Fibroblast of the aortic adventitia (primary cell): ENCODE measurements at places on chromosomes 7 and 10. TPM values are rescaled to one million over a fixed set of nuclear protein-coding genes. Genes with fewer than 3 reads are reported as not detected.

DNA sequence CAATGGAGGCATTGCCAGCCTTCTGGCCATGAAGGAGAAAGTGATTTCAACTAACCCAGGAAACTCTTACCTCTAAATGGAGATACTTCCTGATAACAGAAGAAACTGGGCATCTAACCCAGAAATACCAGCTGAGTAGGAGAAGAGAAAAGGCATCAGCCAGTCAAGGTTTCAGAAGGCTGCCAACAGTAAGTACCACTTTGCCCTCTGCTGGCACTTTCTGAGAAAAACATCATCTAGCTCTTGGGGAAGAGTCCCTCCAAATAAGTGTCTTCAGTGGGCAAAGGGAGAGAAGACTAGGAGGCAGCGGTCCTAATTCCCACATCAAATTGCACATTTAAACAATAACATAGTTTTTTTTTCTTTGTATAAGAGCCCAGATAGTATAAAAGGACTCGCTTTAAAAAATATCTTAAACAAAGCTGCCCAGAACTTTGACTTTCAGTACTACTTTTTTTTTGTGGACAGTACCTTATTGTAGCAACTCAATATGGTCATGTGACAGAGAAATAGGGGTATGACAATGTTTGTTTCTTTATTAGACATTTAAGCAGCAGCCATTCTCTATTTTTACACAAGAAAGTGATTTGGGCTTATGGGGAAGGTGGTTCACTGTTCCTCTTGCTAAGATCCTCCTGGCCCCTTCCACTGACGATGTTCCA lies 157.3 kb downstream of the CTTNBP2 start:
- peak; percentile 77 for DNase-seq

DNA sequence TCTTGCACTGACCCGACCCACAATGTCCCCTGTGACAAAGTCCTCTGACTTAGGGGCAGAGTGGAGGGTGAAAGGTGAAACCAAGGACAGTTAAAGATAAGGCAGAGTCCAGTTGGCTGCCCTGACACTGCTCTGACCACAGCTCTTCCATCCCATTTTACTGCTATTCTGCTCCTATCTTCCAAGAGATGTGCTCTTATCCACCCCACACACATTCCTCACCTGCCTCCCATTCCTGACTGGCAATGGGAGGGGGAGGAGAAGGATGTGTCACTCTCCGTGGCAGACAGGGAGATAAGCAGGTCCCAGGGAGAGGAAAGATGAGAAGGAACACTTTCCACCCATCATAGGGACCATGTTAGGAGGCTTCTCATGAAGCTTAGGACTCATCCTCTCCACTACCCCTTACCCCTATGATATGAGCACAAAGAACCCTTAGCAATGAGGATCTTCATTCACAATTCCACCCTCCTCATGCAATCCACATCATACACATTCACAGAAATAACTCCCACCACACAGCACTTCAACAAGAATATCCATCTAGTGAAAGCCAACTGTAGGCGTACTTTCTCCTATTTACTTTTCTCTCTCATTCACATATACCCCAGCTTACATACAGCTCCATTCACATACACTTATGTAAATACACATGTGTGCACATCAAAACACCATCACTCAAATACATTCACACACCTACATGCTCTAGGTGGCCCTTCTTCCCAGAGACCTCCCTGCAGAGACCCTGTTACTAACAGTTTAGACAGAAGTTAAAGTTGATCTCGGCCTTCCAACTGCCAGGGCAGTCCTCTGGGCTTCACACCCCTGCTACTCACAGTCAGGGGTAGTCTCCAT lies 6.6 kb downstream of the SYNPO2L start:
- DNase-seq: no peak

GRCh38 chr7:27424749-27425148 lies 182.1 kb downstream of the EVX1 start:
- no peak for DNase-seq

GRCh38 chr10:68897336-68897741 lies 3.8 kb upstream of the DDX50 start:
- DNase-seq: peak; percentile 84

The TACC2 gene
- total RNA-seq: 9.2 and 15.3 TPM in 2 replicates

DNA sequence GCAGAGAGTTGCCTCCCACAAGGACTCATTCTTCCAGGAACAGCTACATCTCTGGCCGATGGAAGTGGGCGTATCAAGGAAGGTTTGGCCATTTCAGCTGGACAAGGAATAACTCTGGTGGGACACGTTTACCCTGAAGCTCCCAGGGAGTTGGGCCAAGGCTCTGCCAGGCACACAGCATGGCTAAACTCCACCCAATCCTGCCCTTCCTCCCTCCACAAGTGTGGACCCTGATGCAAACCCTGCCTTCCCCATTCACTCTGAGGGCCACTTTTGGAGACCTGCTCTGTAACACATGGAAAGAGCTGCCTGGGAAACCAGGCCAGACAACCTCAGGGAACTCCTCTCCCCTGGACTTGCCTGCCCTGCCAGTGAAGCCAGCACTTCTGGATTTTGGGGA lies 407.8 kb upstream of the FOXK1 start:
- DNase-seq: no peak

DNA sequence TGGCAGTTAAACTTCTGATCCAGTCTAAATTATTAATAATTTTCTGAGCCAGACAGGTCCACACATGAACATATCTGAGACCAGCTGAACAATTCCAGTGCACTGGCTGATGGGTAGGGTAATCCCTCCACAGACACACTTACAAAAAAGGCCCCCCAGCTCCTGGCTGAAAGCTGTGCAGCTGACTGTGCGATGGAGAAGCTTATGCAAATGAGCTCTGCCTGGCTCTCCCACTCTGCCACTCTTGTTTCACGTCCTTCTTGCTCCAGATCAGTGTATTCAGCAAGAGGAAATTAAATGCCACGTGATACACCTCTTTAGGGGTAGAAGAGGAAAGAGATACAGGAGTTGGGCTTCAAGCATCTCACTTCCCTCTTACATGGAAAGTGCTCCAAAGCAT lies 76.4 kb upstream of the FEZF1 start:
- no peak for DNase-seq

The TMEM106B gene
- 50.2 and 146 TPM in 2 replicates for total RNA-seq

- no peak for DNase-seq
Measured at GRCh38 chr7:48782511-48782910, 141.8 kb upstream of the CDC14C start.

The LFNG gene
- 0.72 and 2.3 TPM in 2 replicates for total RNA-seq

DNA sequence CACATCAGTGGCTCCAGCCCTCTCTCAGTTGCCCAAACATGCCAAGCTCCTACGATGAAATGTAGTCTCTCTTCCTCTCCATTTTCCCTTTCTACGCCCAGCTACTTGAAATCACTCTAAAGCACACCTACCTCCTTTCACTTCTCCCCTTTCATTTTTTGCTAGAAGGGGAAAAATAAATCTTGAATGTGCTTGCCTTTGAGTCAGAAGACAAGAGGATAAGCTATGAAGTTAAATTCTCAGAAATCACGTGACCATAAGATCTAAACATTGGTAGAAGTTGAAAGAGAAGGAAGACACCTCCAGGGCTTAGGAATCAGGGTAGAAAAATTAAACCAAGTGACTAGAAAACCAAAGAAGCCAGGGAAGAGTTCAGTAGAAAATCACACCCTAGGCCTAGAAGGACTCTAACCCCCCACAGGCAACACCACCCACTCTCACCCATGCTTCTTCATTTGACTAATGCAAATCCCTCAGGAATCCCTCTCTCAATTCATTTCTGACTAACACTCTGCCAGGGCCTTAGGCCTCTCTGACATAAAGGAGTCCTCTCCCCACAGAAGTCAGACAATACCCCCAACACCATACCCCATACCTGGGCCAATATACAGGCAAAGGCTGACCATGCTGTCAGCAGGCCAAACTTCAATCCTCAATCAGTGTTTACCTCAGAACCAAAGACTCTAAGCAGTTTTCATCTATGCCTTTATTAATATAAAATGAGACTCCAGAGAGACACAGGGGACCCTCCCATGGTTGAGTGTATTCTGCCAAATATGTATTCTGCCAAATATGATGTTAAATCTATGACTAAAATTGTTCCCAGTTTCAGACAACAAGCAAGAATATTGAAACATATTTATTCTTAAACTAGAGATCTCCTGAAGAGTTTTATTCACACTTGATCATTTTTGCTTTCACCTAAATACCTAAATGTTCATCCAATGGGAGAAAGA lies 84.8 kb downstream of the ELMO1 start:
- no peak for DNase-seq

DNA sequence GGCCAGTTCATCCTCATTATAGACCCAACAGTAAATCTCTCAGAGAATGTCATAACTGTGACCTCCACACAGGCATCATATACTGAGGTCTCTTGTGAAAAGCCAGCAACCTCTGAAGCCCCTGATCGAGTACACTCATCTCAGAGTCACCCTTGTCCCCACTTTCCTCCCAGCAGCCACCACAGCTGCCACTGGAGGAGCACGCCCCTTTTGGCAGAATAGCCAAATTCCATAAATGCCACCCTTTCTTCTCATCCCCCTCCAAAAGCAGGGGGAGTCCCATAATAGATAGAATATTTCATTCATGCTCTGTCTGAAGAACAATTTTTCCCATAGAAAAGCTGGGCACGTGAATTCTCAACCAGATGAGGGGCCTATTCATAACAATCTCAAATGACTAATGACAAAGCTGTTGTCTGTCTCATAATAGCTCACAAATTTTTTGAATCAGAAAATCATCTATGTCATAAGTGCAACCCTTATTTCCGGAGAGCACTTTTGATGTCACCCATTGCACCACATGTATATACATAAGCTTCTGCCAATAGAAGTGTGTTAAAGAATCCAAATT lies 47.4 kb downstream of the SGMS1 start:
- no peak for DNase-seq

GRCh38 chr7:34904987-34905386 lies 132.3 kb downstream of the DPY19L1 start:
- DNase-seq: no peak

- no peak for DNase-seq
Measured at GRCh38 chr10:91567815-91568214, 65.1 kb downstream of the PPP1R3C start.

GRCh38 chr7:3897430-3898372 lies 596.6 kb downstream of the SDK1 start:
- peak; percentile 50 for DNase-seq

GRCh38 chr7:2242541-2243429 lies 759 bp downstream of the NUDT1 start:
- peak; percentile 10 for DNase-seq

The C10orf88 gene
- total RNA-seq: 5.9 and 7.8 TPM in 2 replicates

GRCh38 chr10:30562787-30563186 lies 66.8 kb downstream of the LYZL2 start:
- DNase-seq: no peak

The CALCR gene
- not detected in 2 replicates for total RNA-seq

DNA sequence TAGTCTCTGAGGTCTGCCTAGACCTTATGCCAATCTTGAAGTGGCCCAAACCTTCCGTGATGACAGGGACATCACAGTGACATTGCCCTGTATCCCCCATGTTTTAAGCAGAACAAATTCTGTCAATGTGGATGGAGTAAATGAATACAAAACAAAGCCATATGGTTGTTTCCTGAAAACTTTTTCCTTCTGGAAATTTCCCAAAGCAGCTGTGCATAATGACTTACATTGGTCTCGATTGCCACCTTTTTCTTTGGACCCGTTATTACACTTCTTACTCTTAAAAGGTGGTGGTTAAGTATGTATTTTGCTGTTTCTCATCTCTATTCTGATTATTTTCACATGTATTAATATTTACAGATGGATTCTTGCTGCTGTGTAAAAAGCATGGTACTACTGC lies 411.2 kb upstream of the KLF6 start:
- no peak for DNase-seq

- DNase-seq: no peak
Measured at GRCh38 chr7:11557627-11558026, 274.4 kb downstream of the THSD7A start.

DNA sequence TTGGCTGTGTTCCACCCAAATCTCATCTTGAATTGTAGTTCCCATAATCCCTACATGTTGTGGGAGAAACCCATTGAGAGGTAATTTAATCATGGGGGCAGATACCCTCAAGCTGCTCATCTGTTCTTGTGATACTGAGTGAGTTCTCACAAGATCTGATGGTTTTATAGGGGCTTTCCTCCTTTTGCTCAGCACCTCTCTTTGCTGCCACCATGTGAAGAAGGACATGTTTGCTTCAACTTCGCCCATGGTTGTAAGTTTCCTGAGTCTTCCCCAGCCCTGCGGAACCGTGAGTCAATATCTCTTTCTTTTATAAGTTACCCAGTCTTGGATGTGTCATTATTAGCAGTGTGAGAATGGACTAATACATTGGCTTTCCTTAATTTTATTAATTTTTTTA lies 527.8 kb downstream of the MDFIC start:
- no peak for DNase-seq

The CDH23 gene
- 0.25 and 0.27 TPM in 2 replicates for total RNA-seq

The COL13A1 gene
- 6.0 and 10.7 TPM in 2 replicates for total RNA-seq

DNA sequence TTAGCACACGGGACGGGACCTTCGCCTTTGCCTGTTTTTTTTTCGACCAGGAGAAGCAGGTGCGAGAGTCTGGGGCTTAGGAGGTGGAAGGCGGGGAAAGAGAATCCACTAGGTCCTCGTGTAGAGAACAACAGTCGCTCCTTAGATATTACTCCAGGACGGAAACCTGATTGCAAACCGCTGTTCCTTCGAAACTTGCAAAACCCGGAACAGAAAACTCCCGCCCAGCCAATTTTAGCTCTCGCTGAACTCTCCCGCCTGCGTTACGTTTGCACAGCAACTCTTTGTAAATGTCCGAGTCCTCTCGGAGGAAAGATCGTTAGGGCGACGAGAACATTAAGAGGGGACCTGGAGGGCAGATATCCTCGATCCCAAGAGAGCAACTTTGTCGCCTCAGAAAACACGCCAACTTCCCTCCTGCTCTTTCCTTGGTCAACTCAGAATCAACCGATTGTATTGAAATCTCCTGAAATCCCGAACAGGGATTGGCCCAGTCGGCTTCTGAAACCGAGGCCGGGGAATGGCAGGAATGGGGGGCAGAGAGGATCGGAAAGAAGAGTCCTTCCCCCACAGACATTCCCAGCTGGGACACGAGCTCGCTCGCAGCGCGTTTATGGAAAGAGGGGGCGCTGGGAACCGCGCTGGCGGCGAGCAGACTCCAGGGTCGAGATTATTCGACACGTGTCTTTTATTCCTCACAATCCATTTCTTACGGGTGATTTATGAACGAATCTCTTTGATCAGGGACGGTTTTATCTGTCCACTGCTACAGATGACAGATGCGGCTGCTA lies 9.9 kb downstream of the TWIST1 start:
- peak; percentile 81 for DNase-seq

DNA sequence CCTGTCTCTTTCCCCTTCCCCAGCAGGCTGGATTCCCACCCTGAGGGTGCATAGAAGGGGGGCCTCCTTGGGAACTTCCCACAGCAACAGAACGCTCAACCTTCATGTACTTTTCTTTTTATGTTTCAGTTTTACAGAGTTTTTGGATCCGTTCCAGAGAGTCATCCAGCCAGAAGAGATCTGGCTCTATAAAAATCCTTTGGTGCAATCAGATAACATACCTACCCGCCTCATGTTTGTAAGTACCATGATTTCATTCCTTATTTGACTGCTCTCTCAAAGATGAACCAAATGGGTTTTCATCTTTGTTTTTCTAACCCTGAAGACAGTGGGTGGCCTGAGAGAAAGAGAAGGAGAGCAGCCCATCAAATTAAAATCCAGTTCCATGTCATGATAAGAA lies 46.7 kb downstream of the PLPP4 start:
- DNase-seq: peak; percentile 48

GRCh38 chr10:133307776-133308420 lies 774 bp downstream of the TUBGCP2 start:
- DNase-seq: peak; percentile 52

GRCh38 chr7:109003742-109004141 lies 434.1 kb downstream of the DNAJB9 start:
- DNase-seq: no peak
